Testis (tissue), 5 donors: ENCODE measurements at places on chromosomes 2 and 18. TPM values are rescaled to one million over a fixed set of nuclear protein-coding genes. Genes with fewer than 3 reads are reported as not detected.

Gene SMIM21
- 0.50 TPM for total RNA-seq

Gene MBD1
- 200 TPM for total RNA-seq

Gene CKAP2L
- 11.0 TPM for total RNA-seq

GRCh38 chr18:76822506-76823160 lies at the start of gene ZNF236:
ZNF236 (plus strand) TSS chr18:76822557; CDS start chr18:76822608, 51 bp downstream.
- peak; percentile 71 for DNase-seq

Gene RMDN2
- total RNA-seq, result 31.6 TPM

Gene UPP2
- total RNA-seq, result not detected

Gene TNFRSF11A
- 2.4 TPM for total RNA-seq
